ENCODE measurements at places on chromosomes 1 and 21.
A peak's percentile ranks its signal among the peaks of the same experiment; 100 is the strongest.

DNA sequence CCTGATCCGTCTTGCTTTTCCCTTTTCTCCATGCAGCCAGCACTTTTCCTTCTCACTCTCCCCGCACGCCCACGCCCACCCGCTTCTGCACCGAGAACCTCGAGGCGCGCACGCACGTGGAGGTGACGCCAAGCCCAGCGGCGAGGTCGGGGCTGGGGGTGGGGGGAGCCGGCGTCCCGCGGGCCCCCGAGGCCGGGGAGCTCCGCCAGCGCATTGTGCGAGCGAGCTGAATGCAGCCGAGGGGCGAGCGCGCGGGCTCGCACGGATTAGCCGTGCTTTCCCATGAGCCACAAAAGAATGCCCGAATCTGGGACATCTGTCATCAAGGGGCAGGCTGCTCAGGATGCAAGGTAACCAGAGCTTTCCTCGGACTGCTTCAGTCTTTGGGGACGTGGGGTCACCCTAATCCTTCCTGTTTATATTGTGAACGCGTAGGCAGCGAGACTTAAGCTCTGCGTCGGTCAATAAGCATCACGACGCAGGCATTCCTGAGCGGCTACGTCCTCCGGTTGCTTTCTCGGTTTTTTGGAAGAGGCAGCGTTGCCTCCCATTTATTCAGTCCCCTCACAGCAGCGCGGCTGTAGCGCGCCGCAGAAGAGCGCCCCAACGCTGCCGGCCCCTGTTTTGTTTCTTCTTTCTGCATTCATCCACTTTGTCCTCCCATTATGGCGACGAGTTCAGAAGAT, 67.3 kb upstream of the AKT3 start:
- DNase-seq: peak; percentile 86

- DNase-seq: peak; percentile 100
These were observed 738.5 kb upstream of the CHRM3 start for GRCh38 chr1:238647877-238648276.

DNA sequence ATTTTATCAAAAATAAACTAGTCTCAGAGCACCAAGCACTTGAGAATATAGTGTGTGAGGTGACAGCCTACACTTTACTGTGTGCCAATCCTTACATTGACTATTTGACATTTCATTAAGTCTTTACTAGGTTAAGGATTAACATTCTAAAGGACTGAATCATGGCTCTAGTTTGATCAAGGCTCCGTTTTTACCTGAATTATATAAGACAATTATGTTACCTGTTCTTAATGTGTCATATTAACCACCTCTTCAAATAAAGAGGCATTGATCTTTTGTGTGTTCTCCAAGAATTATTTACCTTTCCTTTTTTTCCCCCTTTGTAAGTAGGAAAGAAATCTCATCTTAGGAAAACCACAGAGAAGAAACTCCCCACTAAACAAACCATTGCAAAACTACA, 189.7 kb downstream of the HS2ST1 start:
- DNase-seq: no peak

DNA sequence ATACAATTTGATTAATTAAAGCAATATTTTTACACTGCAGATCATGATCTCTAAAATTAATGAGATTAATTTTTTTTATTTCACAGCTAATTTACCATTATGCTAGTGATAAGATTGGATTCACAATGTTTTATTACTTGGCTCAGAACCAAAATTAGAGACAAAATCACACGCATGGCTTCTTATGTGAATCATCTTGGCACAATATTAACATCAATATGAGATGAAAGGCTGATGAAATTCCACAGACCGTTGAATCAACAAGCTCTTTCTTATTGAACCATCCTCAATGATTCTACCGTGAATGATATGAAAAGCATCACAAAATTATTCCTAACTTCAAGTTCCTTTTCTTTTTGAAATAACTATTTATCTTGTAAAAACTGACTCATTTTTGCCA, 544.9 kb downstream of the KCNT2 start:
- peak; percentile 59 for DNase-seq

GRCh38 chr1:24293392-24294227, 25.5 kb upstream of the GRHL3 start:
- DNase-seq: no peak

- DNase-seq: peak; percentile 77
These were observed 34.8 kb downstream of the CHAF1B start for GRCh38 chr21:36419996-36420395.

GRCh38 chr1:4402032-4402431, 252.4 kb upstream of the AJAP1 start:
- no peak for DNase-seq

Measured in fibroblast of skin of right quadriceps (primary cell).